T follicular helper cell (primary cell): ENCODE measurements at places on chromosomes 4 and X.

DNA sequence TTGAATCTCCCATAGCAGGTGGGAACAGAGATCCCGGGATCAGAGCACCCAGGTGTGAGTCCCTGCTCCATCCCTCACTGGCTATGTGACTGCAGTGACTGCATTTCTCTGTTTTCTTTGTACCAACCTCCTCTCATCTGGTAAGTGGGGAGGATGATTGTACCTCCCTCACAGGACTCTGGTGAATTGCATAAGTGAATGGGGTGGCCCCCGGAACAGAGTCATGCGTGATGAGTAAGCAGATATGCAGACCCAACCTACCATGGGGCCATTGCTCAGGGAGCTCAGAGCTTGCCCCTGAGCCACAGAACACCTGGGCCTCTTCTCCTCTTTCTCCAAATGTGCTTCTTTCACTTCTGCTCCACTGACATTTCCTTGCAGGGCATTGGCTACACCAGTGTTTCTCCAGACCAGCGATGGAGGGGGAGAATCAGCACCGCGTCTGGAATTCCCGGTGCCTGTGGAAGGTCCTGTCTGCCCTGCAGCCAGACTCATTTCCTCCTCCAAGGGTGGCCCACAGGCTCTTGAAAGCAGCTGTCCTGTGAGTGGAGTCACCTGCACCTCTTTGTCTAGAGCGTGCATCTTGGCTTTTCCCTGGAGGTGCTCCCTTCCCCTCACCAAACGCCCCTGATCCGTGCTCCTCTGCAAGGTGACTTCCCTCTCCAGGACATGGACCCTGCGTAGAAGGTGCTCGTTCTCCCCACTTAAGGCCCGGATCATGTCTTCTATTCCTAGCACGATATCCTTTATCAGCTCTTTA lies 30.0 kb downstream of the C4orf50 start:
- no peak for DNase-seq

DNA sequence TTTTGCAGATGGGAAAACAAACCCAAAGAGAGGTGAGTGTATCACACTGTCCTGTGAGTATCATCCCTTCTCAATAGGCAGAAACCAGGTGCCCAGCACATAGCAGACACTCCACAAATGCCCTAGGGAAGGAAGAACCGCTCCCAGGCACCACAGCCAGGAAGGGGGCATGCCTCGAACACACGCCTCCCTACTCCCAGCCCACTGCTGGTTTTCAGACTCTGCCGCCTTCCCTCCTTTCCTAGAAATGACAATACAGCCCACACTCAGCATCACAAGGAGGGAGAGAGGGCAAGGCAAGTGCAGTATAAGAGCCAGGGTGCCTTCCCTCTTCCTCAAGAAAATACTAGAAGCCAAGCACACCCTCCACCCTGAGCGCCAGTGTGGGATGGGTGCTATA lies 16.2 kb downstream of the JAKMIP1 start:
- no peak for DNase-seq

GRCh38 chr4:137389911-137390520 lies 142.3 kb downstream of the PCDH18 start:
- no peak for DNase-seq

GRCh38 chr4:123481717-123482116 lies 85.1 kb downstream of the SPRY1 start:
- no peak for DNase-seq

DNA sequence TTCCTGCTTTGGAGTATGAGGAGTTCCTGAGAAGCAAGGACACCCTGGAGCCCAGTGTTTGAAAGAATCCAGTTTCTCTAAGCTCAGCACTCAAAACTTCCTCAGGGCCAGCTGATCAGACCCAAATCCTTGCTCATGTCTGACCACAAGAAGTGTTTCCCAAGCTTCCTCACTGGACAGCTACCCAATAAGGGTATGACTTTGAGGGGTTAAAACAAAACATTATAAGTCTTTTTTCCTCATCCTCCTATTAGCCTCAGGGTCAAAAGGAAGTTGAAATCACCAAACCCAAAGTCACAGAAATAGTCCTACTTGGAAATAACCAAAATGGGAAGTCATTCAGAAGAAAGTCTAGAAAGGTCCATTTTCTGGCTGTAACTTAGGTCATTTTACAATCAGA lies 13.7 kb downstream of the ZBTB33 start:
- DNase-seq, result no peak

DNA sequence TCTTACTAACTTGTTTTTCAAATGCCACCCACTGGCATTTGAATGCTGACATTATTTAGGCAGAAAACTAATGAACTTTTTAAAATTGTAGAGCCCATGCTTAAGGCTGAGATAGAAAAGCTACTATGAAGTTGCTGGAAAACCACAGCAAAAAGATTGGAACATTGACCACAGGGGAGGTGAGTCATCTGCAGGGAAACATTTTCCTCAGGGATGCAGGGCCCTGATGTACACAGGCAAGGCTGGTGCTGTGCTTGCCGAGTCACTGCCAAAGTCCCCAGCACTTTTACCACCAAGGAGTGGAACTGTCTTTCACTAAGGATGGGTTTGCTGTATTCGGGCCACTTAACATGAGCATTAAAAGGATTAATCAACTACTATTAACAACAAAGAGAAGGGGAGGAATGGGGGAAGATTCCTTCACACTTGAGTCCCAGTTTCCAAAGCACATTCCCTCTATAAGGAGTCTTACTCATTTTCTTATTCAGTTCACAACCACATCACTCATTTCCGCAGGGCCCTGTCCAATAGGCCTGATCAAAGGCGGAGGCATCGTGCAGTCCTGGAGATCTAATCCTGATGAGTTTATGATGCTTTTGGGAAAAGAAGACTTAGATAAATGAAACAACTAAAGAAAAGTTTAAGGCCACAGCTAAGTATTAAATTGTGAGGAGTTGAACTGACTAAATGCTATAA lies 202.9 kb upstream of the NPY2R start:
- DNase-seq, result no peak

GRCh38 chrX:20205927-20206708 lies 60.6 kb downstream of the RPS6KA3 start:
- no peak for DNase-seq

DNA sequence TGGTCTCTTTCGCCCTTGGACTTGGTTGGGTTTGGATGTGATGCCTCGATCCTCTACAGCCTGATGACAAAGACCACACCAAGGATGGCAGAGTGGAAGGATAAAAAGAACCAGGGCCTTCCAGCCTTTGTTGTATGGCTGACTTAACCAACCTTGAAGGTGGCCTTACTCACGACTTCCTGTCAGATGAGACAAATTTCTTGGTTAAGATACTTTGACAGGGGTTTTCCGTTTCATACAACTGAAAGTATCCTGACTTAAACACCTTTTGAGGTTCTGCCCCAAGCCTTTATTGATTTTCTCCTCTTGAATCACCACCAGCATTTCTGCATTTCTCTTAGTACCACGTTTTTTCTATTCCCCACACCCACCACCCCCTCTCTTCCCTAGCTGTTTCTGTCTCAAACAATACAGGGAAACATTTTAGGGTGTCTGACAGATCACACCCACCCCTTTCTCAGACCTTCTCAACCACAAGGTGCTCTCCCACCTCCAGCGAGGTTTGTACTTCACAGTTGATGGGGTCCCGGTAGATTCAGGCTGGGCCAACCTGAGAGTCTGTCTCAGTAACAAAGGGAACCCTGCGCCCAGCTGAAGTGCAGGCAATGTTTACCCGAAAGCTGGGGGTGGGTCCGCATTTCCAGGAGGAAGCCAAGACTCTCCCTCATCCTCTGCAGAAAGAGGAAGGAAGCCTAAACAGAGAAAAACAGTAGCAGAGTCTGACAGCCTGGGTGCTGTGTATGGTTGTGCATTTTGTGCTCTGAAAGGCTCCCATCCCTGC lies 5.0 kb upstream of the TSPAN5 start:
- peak; percentile 28 for DNase-seq

- no peak for DNase-seq
Observed at GRCh38 chr4:183397741-183398297, 46.6 kb upstream of the CDKN2AIP start.

GRCh38 chr4:163164591-163164990 lies 2.1 kb downstream of the NAF1 start:
- DNase-seq, result no peak

DNA sequence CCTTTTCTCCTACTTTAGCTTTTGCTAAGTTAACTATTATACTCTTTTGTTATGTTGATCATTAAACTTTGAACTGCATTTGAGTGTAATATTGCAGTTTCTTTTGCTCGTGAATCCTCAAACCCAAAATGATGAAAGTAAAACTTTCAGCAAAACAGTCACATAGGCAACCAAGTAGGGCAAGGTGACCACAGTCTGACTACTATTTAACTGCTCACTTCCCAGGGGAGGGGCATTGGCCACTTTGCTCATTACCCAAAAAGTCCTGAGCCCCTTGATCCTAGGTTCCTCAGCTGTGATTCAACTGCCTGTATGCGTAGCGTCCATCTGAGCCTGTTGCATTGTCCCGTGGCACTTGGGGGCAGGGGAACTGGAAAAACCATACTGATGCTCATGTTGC lies 17.0 kb downstream of the RBMX2 start:
- no peak for DNase-seq

DNA sequence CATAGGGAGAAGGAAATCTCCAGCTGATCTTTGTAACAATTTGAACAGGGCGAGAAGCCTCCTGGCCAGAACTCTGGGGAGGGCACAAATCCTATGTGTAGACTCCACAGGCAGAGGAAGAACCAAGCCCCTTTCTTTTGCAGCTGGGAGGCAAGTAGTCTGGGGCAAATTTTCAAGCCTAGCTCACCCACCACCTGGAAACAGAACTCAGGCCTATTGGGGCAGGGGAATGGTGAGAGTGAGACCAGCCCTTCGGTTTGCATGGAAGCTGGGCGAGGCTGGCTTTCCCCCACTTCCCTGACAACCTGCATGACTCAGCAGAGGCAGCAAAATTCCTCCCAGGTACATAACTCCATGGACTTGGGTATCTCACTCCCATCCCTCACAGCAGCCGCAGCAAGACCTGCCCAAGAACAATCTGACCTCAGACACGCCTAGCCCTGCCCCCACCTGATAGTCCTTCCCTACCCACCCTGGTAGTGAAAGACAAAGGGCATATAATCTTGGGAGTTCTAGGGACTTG lies 138.2 kb downstream of the EMCN start:
- no peak for DNase-seq

DNA sequence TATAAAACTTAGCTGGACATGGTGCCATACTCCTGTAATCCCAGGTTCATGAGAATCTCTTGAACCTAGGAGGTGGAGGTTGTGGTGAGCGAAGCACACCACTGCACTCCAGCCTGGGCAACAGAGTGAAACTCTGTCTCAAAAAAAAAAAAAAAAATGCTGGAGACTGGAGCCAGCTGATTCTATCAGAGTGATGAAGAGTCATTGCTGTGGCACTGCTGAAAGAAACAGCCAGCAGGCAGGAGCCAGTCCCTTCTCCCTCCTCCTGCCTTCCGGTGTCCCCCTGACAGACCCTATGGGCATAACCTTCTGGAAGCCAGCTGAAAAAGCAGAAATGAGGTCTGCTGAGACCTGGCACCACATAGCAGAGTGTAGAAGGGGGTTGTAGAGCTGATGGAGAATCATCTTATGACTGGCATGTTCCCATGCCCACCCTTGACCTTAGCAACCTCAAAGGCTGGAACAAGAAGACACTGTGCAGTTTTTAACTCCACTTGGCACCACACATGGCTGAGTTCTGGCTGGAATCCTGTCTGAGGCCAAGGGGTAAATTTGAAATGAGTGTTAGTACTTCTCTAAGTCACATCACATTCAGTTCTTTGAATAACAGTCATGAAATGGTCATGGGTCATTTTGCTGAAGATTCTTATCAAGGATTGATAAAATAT lies 2.6 kb upstream of the SPINK2 start:
- DNase-seq, result no peak

DNA sequence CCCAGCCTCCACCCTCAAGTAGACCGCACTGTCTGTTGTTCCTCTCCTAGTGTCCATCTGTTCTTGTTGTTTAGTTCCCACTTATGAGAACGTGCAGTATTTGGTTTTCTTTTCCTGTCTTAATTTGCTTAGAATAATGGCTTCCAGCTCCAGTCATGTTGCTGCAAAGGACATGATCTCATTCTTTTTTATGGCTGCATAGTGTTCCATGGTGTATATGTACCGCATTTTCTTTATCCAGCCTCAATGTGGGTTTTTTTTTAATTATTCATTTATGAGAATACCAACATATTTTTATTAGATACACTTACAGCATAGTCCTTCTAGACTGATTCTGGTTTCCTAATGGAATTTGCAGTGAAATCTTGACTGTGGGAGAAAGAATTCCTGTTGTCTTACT lies 1.3 kb downstream of the VMA21 start:
- no peak for DNase-seq

GRCh38 chrX:39519030-39519488 lies 578.7 kb downstream of the BCOR start:
- DNase-seq, result no peak

- peak; percentile 12 for DNase-seq
Observed at GRCh38 chr4:99811850-99812249, 4.8 kb upstream of the DAPP1 start.

GRCh38 chrX:10633722-10634121 lies 13.3 kb upstream of the MID1 start:
- no peak for DNase-seq

DNA sequence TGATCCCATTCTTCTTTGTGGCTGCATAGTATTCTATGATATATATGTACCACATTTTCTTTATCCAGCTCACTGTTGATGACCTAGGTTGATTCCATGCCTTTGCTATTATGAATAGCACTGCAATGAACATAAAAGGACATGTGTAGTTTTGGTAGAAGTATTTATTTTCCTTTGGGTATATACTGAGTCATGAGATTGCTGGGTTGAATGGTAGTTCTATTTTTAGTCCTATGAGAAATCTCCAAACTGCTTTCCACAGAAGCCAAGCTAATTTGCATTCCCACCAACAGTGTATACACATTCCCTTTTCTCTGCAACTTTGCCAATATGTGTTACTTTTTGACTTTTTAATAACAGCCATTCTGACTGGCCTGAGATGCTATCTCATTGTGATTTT lies 278.3 kb downstream of the PCDH18 start:
- DNase-seq, result no peak

GRCh38 chrX:155071694-155072280 lies 479 bp downstream of the BRCC3 start:
- DNase-seq, result no peak

- no peak for DNase-seq
Observed at GRCh38 chrX:17817251-17817650, 43.8 kb downstream of the RAI2 start.

DNA sequence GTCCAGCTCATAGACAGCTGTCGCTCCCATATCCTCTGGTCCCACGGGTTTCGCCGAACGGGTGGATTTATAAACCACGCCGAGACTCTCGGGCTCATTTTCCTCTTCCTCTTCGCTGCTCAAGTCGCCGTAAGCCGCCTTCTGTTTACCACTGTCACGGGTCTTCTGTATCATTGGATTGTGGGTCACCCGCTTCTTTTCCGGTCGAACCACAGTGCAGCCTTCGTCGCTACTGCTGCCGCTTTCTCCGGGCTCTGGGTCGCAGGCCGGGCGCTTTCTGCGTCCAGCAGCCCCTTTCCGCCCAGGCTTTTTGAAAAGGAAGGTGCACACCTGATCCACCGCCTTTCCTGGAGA lies 311 bp downstream of the RNF113A start:
- DNase-seq, result peak; percentile 7

GRCh38 chrX:57156397-57157049 lies 19.3 kb upstream of the SPIN2A start:
- no peak for DNase-seq
